ENCODE measurements at places on chromosomes 3 and 15.

- DNase-seq, result no peak
These were observed 86.2 kb downstream of the SEC22A start for GRCh38 chr3:123287962-123288302.

DNA sequence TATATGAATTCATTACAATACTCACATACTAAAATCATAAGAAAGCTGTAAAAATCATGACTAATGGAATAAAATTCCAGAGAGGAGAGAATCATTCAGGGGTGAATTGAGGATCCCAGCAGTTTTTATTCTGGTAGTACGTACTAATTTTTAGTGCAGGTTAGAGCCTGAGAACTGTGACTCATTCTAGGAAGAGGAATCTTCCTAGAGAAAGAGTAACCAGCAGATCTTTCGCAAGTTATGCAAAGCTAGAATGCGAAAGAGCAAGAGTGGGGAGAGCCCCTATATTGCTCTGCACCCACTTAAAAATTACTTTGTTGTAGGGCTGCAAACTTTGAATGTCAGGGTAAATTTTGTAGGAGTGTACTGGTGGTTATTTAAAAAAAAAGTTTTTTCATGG lies 303.6 kb upstream of the ARPP21 start:
- no peak for DNase-seq

GRCh38 chr3:66438046-66438445 lies 62.8 kb downstream of the LRIG1 start:
- DNase-seq, result no peak

DNA sequence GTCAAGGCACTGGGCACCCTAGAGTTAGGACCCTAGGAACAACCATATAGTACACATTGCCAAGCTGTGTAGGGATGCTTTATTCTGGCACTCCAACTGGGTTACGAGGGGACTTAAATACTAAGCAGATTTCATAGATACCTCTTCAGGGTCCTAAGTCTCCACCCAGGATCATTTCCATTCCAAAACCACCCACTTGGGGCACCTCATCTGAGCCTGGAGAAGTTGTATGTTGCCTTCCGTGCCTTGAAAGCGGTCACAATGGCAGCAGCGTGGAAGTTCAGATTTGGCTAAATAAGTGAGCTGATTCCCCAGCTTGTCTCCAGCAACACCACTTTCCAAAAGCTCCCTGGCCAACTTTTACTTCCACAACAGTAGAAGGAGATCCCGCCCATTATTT lies 4.6 kb downstream of the TMEM202 start:
- no peak for DNase-seq

DNA sequence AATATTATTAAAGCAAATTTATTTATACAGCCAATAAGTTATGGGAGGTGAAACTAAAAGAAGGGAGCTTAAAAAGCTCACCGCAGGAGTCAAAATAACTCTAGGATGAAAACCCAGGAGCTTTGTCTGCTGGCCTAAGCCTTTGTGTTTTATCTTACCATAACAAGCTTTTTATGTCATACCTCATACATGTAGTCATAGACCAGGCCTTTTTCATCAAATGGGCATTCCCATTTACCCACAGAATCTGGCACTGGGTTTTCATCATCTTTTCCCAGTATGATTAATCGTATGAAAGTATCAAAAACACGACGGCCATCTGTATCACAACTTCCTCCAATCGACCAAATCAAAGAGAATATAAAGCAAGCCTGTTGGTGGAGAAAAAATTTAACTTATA lies 122.8 kb downstream of the DNAH12 start:
- DNase-seq, result peak; percentile 8

DNA sequence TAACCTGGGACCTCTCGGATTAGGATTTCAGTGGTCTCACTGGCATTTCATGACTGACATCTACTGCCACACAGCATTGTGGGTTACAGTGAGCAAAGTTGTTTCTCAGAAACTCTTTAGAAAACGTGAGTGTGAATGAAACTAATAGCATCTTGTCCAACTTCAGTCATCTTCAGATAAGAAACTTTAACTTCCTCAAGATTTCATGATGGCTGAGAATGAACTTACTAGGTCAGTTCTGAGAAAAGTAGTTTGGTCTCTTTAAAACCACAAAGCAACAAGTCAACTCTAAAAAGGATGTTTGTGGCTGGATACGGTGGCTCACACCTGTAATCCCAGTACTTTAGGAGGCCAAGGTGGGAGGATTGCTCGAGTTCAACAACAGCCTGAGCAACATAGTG lies 14.2 kb upstream of the HOMER2 start:
- DNase-seq, result no peak

DNA sequence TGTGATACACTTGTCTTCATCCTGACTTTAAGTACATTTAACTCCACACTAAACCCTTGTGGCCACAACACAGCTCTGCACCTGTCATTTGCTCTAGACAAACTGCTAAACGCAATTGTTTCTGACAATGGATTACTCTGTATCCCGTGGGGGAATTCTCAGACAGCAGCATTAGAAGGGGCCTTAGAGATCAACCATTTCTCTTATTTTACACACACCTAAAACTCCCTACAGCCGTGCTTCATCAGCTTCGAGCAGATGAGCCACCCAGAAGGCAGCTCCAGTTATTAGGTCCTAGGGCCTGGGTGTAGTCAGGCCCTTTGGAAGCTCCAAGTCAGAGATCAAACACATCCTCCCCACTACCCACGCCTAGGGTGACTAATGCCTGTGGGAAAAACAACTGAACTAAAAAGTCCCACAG lies 1.3 kb upstream of the IL12A start:
- DNase-seq, result peak; percentile 71

GRCh38 chr15:38228618-38229017 lies 24.0 kb upstream of the SPRED1 start:
- DNase-seq, result no peak

GRCh38 chr3:58635371-58636285 lies 30.9 kb downstream of the FAM3D start:
- DNase-seq, result no peak

- no peak for DNase-seq
These were observed 32.0 kb downstream of the MUC20 start for GRCh38 chr3:195752546-195753331.

DNA sequence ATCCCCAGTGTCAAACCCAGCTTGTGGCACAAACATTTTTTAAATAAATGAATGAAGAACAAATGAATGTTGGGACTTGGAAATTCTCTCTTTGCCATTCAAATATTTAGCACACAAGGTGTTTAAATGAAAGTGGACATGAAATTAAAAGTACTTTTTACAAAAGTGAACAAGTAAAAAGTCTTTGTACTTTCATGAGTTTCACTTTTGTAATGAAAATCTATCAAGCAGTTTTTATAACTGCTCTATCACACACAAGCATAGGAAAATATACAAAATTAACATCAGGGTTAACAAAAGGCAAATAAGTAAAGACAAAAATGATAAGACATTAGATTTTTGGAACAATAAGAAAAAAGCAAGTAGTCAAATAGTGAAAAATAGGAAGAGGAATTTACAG lies 83.9 kb upstream of the ARL6 start:
- no peak for DNase-seq

DNA sequence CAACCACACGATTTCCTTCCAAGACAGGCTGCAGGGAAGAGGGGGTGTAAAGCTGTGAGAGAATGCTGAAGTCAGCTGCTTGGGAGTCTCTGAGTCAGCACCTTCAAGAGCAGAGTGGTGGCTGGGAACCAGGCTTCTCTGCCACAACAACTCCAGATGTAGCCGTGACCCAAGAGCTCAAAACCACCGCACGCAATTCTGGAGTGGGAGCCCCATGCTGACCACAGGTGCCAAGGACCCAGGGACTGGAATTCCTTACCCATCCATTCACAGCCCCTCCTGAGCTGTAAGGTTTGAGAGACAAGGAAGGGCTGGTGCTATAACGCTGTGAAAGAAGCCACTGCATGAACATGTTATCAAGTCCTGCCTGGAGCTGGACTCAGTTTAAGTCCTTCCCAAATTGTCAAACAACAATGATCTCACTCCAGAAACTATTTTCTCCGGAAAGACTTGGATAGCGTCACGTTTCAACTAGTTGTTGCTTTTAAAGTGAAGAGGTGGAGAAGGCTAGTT lies 61.4 kb downstream of the UMPS start:
- DNase-seq, result peak; percentile 97

DNA sequence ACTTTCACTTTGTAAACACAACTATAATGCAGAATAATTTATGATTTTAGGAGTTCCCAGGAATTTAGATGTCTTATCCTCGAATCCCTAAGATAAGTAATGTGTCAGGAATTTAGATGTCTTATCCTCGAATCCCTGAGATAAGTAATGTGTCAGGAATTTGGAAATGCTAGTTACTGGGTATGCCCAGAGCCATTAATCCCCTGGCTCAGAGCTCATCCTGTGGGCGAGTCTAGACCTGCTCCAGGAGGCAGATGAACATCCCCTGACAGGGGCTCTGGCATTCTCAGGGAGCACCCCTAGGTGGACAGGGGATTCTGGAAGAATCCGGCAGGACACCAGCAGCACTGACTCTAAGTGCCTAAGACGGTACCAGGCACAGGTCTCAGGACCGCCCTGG lies 163.3 kb downstream of the ARRDC4 start:
- DNase-seq, result peak; percentile 85

- peak; percentile 39 for DNase-seq
These were observed 178.7 kb upstream of the DPH6 start for GRCh38 chr15:35724626-35725025.

GRCh38 chr3:99767291-99767690 lies 50.4 kb upstream of the CMSS1 start:
- DNase-seq, result peak; percentile 48

DNA sequence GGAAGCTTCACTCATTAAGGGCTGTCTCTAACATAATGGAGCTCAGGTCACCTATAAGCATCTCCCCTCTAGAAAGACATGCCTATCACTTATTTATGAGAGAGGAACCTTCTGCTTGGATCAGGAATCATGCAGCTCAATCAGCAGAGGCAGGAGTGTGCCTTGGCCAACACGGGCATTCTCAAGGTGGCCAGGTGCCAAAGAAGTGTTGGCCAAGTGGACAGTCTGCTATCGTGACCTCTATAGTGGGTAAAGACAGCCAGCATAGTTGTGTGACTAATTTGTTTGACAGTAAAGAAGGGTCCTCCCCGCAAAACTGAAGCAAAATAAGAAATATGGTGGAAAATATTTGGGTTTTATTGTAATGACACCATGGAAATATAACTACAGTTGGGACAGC lies 14.7 kb upstream of the AGTR1 start:
- DNase-seq, result no peak

DNA sequence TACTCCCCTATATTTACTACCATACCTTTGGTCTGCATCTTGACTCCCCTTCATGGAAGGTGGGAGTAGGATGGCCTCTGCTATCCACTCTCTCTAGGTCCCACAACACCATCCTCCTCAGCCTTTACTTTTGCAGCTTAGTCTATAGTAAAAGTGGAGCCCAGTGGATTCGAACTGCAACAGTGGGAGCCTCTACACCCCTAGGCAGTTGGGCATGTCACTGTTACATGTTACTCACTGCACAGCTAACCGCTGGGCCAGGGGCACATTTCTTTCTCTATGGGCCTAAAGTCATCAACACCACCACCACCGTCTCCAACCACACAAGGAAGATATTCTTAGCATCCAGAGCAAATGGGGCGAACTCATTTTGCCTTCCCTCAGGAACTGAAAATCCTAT lies 62.9 kb downstream of the KLF13 start:
- no peak for DNase-seq

DNA sequence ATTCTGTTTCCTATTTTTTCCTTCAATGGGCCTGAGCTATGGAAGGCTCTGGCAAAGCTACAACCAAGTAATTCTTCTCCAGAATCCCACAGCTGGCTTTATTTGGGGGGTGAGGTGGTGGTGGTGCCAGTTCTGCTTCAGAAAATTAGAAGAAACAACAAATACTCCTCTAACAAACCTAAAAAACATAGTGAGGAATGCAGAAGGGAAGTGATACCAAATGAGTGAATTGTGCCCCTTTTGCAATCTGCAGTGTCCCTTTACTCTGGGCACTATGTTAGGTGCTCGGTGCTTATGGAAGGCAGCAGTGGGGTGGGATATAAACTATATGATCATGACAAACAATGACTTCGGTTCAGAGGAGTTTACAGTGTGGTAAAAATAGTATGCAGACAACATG lies 90.4 kb upstream of the ROPN1 start:
- DNase-seq, result no peak

- no peak for DNase-seq
These were observed 14.9 kb upstream of the MYH15 start for GRCh38 chr3:108525256-108525655.

DNA sequence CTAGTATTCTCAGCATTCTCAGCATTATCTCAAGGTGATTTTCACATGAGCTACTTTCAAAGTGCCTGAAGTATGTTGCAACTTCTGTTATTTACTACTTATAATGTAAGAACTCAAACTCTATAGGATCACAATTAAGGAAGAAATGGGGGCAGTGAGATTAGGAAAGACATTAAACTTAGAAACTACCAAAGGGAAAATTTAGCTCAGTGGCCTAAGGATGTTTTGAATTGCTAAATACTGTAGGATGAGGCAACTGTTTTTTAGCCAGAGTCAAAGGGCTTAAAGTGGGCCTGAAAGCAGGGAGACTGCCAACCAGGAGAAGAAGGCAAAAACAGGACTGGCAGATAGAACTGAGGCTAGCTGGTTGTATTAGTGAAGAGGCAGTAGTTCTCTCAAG lies 55.5 kb upstream of the MBNL1 start:
- DNase-seq, result no peak

GRCh38 chr15:65184305-65184867 lies 756 bp downstream of the CLPX start:
- peak; percentile 61 for DNase-seq

- DNase-seq, result peak; percentile 58
These were observed 20.4 kb downstream of the IGF1R start for GRCh38 chr15:98668566-98669308.

DNA sequence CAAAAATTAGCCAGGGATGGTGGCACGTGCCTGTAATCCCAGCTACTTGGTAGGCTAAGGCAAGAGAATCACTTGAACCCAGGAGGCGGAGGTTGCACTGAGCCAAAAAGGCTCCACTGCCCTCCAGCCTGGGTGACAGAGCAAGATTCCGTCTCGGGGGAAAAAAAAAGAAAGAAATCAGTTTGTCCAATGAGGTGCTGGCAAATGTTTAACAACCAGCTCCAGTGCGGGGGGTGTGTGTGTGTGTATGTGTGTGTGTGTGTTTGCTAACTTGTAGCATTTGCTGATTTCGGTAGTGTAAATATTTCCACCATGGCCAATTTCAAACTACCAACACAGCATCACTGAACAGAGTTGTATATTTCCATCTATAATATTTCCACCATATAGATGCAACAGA lies 23.8 kb upstream of the IDH2 start:
- DNase-seq, result no peak

- DNase-seq, result no peak
These were observed 30.3 kb downstream of the SRPRB start for GRCh38 chr3:133835961-133836360.

- peak; percentile 89 for DNase-seq
These were observed 63.2 kb upstream of the SPPL2A start for GRCh38 chr15:50828610-50829206.

- peak; percentile 52 for DNase-seq
These were observed 44.8 kb downstream of the CYP11A1 start for GRCh38 chr15:74322558-74323180.

DNA sequence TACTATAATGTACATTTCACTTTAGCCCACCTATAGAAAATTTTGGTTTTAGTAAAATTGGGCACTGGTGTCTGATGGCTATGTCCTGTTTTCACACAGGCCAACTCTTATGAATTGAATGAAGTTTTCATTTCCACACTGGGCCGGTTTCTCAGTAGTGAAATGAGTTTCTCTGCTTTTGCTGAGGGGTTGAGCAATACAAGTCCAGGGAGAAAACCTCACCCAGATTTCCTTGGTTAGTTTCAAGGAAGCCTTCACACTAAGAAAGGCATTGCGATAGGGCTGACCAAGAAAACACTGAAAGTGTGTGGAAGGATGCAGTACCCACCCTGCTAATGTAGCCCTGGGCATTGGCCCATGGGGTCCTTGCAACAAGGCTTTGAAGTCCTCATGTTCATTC lies 331.5 kb upstream of the CFAP20DC start:
- no peak for DNase-seq

All from fibroblast of skin of back (primary cell).